ENCODE measurements at places on chromosomes 1 and 21. TPM values are rescaled to one million over a fixed set of nuclear protein-coding genes. Genes with fewer than 3 reads are reported as not detected.

PAQR6 gene
- 1.1 TPM for total RNA-seq

DNA sequence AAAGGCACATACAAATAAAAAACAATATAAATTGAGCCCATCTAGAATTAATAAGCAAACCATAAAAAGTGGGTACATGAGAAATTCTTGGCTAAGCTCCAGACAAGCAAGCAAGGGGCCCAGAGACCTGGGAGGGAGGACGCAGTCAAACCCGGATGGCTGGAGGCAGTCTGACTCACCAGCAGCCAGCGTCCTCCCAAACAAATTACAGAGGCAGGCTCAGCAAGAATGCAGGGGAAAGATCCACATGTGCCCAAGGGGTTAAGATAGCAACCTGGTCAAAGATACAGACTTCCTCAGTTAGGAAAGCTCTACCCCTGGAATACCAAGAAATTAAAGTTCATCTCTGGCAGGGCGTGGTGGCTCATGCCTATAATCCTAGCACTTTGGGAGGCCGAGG, 7.4 kb upstream of the TIAM1 start:
- no peak for DNase-seq

DNA sequence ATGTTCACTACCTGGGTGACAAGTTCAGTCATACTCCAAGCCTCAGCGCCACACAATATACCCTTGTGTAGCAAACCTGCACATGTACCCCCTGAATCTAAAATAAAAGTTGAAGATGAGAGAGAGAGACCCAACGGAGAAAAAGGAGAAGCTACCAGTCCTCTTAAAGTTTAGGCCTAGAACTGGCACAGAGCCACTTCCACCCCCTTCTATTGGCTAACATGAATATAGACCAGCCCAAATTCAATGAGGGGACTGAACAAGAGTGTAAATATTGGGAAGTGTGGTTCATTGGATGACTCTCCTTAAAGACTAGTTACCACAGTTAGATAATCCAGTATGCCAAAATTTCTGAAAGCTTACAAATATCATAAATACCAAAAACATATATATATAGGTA, 139.9 kb upstream of the ATP1B1 start:
- DNase-seq: no peak

- no peak for DNase-seq
Observed at GRCh38 chr21:27764056-27764455, 797.2 kb upstream of the ADAMTS5 start.

TNFAIP8L2 gene
- total RNA-seq: not detected

DNA sequence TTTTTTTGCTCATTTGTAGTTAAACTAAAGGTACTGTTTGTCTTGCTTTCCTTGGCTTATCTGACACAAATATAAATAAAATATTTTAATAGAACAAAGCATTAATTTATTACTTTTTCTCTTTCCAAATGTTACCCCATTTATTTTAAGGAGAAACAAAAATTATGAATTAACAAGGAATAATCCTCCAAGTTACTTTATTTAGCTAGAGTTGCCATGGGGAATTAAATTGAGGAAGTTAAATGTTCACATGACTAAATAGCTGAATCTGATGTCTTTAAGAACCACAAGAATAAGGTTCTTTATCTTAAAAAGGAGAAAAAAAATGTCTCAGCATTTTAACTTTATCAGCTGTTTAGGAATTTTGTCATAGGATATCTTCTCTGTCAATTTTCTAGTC, 12.3 kb downstream of the ATG4C start:
- DNase-seq: no peak

FAM167B gene
- not detected for total RNA-seq

LRRIQ3 gene
- 1.6 TPM for total RNA-seq

DNA sequence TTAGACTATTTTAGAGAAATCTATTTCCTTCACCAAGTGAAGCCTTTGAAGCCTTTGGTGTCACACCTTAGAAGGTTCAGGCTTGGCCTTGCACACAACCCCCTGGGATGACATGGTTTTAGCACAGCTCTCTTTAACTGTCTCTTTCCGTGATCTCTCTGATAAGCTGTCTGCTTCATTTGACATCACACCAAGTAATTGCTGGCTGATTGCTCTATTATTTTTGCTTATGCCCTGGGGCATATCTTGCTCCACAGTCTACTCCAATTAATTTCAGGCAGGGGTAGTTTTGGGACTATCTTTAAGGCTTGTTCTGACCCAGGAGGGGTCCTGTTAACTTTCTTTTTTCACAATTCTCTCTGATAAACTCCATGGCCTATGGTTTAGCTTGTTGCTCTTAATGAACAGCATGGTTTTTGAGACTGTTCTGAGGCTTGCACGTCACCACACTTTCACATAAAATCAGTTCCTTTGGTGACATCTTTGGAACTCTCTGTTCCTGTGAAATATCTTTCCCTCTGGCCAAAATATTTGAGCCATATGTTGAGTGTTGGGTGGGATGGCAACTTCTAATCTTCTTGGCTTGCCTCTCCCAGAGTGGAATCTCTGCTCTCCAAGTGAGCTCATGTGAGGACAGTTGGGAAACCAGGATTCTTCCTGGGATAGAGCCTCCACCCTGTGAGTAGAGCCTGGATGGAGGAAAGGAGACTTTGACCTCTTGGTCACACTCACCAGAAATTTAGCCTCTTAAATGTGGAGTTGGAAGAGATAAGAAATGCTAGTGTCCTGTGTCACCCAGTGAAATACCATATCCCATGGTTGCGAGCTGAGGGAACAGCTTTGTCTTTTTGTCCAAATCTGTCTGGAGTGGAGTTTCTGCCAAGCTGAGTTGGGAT, 63.6 kb downstream of the MAP3K21 start:
- DNase-seq: no peak

- no peak for DNase-seq
Observed at GRCh38 chr1:172909606-172910326, 141.0 kb downstream of the TNFSF18 start.

NBPF1 gene
- 20.1 TPM for total RNA-seq

- peak; percentile 96 for DNase-seq
Observed at GRCh38 chr1:59243550-59243949, 53.3 kb upstream of the FGGY start.

DNA sequence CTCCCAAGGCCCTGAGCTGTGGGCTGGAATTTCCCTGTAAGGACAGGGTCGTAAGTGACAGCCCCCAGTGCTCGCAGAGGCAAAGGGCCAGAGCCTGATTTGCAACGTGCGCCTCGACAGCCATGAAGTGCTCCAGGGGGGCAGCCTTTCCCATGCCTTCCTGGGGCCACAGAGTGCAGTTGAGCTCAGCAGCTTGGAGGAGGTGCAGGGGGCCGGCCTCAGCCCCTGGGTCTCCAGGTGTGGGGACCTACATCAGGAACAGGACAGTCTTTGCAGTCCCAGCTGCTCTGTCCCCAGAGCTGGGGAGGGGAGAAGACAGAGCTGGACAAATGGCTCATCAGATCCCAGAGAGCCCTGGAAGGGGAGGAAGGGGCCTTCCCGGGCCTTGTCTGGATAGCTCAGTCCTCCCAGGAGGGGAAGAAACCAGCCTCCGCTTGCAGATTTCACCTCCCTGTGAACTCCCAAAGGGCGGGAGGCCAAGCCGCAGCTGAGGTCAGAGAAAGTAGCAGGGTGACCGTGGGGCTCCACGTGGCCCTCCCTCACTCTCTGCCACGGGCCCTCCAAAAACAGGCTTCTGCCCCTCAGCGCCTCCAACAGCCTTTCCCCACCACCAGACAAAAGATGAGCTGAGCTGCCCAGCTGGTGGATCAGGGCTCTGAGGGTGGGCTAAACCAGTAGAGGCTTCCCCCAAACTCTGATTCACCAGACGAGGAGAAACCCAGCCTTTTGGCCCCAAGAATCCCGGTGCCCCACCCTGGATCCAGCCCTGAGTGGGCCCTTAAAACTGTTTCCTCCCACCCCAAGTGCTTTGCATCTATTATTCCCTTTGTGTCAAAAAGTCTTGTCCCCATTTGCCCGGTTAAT, 76.5 kb downstream of the DHRS3 start:
- DNase-seq: no peak

DNA sequence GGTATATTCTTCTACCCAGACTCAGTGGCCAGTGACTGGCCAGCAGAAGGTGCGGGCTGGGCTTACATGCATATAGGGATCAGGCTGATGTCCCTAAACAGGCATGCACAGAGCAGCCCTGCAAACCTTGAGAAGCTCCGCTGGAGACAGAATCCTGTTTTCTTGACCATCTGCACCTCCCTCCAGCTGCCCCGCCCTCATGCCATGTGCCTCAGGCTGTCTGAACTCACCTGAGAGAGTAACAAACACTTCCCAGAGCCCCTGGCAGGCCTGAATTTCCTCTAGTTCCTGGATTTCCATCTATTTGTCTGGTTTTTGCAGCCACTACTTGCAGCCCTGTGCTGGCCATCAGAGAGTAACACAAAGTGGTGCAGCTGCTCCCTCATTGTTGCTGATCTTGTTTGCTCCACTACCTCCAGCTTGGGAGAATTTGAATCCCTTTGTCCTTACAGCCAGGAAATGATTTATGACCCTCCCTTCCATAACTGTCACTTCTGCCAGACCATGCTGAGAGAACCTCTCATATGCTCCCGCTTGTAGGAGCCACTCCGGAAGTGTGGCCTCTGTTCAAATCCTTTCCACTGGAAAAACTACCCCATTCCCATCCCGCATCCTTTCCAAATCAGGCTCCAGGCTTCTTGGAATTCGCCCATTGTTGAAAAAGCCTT, 113.6 kb downstream of the NMNAT2 start:
- no peak for DNase-seq

ODR4 gene
- 15.3 TPM for total RNA-seq

DNA sequence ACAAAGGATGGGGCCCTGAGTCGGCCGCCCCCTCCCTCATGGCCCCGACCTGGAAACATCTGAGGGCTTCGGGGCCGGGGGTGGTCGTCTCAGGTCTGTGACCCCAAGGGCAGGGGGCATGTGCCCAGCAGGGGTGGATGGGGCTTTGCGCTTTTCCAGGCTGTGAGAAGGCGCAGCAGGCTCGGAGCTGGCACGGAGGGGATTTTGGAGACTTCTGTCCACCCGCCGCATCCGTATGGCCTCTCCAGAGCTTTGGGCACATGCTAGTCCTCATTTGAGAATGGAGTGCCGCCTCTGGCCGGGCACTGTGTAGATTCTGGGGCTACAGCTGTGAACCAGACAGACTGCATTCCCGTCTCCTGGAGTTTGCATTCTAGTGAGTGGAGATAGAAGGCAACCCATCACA, 66.1 kb upstream of the WNT4 start:
- no peak for DNase-seq

- peak; percentile 66 for DNase-seq
Observed at GRCh38 chr1:205438213-205439158, 16.6 kb upstream of the LEMD1 start.

DNA sequence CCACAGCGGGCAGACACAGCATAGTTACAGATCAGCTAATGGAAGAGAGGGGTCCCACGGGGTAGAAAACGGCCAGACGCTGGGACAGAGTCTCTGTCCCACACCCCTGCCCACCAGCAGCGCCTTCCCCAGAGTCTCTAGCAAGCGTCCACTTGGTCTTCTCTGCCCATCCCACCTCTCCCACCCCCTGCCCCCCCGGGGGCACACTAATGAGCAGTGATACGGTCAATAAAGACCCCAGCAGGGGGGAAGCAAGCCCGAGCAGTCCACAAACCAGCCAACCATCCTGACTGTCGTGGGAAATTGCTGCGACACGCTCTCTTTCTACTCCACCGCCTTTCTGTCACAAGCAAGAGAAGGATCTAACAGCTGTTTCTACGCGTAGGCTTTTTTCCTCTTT, 374.7 kb downstream of the NPHP4 start:
- DNase-seq: no peak

GRCh38 chr1:177770096-177770495, 199.8 kb downstream of the SEC16B start:
- no peak for DNase-seq

LCE3D gene
- not detected for total RNA-seq

FAAH gene
- 0.26 TPM for total RNA-seq

TP73 gene
- total RNA-seq: 2.2 TPM

DNA sequence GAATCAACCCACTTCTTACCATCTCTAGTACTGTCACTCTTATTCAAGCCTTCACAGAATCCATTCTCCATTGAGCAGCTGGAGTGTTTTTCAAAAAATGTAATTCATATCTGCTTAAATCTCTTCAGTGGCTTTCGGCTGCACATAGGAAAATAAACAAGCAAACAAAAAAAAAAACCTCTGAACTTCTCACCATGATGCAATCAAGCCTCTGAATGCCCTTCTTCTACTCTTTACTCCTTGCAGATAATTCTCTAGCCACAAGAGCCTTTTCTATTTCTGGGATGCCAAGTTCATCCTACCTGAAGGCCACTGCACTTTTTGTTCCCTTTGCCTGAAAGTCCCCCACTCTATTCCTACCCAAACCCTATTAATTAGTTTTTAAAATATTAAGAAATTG, 14.2 kb downstream of the PIGM start:
- no peak for DNase-seq

GRCh38 chr1:214850432-214851050, 232.0 kb upstream of the KCNK2 start:
- no peak for DNase-seq

MSH4 gene
- total RNA-seq: 0.27 TPM

CACNA1E gene
- 3.8 TPM for total RNA-seq

ACOT11 gene
- total RNA-seq: 59.2 TPM

DNA sequence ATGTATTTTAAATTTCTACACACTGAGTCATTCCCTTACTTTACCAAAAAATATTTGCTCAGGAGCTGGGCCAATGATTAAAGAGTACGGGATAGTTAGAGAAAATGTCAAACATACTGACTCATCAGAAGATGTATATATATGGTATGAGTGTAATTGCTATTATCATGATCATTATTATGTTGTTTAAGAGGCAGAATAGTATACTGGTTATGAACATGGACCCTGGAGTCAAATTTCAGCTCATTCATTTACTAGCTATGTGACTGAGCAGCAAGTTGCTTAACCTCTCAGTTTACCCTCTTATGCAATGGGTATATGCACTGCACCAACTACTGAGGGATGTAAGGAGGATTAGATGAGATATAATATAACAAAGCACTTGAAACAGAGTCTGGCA, 41.2 kb upstream of the USH2A start:
- peak; percentile 3 for DNase-seq

ZNF648 gene
- total RNA-seq: not detected

SEMA4A gene
- total RNA-seq: 1.6 TPM

DNA sequence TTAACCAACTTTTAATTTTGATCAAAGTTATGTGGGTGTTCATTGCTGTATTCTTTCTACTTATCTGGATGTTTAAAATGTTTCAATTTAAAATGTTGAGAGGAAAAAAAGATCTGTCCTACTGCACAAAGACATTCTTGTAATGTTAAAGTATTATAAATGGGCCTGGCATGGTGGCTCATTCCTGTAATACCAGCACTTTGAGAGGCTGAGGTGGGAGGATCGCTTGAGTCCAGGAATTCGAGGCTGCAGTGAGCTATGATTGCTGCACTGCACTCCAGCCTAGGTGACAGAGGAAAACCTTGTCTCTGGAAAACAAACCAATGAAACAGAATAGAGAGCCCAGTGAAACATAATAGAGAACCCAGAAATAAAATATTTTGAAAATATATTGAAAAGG, 65.5 kb upstream of the LRRC8B start:
- DNase-seq: no peak

GRCh38 chr1:236526079-236526478, 2.3 kb downstream of the LGALS8 start:
- DNase-seq: no peak

DNA sequence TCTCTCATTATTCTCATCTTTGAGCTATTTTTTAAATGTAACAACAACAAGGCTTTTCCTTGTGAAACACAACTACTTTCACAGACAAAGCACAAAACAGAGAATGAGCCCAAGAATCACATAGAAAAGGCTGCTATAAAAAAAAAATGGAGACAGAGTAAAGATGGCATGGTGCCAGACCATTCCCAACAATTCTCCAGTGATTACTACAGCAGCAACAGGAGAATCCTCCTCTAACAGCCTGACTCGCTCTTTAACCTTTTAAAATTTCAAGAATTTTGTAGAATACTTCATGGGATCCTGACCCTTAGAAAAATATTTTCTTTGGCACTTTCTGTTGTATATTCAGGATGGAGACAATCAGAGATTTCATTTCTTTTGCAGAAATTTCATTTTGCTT, 3.8 kb upstream of the BCAS2 start:
- no peak for DNase-seq
